ENCODE measurements at places on chromosomes 5 and 9.

DNA sequence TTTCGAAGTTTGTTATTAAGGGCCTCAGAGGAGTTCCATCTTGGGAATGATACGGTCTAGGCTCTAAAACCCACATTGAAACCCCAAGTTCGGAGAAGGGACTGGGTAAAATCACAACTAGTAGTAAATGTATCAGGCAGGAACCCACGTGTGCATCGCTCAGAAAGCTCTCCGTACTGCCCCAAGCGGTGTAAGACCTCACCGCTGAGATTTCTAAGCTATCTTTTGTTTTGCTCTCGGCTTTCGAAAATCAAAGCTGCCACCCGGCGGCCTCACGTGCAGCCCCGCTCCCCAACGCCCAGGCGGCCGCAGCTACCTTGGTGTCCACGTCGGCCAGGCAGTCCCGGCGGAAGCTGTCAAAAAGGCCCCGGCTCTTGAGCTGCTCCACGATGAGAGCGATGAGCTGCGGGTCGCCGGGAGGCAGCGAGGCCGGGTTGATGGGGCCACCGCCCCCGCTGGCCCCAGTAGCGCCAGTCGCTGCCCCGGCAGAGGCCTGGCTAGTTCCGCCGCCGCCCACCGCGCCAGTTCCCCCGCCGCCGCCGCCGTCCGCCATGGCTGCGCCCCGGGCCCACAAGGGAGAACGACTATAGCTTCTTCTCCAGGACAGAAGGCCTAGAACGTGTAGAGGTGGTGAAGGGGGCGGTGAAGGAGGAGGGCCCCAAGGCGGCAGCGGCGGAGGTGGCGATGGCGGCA is 420 bp downstream of the BOD1 start:
- peak; percentile 83 for DNase-seq

- no peak for DNase-seq
These were observed 556 bp downstream of the PCDHGC3 start for GRCh38 chr5:141476132-141476911.

GRCh38 chr5:25090275-25090674 is 445.5 kb upstream of the CDH10 start:
- DNase-seq = no peak

DNA sequence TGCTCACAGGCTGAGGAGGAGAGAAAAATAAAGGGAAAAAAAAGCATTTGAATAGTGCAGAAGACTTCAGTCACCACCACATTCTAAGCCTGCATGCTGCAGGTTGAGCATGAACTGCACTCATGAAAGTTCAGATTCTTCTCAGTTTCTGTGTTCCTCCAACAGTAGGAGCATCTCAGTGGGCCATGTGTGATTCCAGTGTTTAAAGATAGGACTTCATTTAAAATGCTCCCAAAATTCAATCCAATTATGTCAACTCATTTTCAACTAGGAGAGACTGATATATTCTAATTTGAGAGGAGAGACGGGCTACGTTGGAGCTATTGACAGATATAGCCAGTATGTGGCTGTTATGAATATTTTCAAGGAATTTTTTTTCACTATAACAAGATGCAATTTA is 186.8 kb downstream of the HCN1 start:
- DNase-seq = no peak

DNA sequence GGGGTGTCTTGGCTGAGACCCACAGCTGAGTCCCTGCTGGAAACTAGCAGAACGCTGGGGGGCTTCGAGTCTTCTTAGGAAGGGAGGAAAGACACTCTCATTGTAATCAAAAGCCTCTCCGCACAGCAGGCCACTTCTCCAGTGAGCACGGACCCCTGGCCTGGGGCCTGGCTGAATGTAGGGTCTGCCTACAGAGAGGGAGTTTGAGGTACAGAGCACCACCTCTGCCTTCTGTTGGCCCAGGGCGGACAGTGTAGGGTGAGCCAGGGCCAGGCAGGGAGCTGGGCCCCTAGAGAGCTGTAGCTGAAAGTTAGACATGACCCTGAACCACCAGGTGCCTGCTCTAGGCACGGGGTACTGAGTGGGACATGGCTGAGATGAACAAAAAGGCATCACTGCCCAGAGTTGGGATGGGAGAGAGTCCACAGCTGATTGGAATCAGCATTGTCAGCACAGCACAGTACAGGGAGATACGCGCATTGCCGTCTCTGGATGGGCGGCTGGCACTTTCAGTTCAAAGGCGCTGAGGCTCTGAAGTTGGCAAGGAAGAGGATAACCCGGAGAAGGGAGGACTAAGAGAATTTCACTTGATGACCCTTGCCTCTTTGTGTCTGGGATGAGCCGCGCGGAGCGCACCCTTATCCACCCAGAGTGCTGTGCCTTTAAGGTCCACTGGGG is 363 bp upstream of the SLC25A48 start:
- no peak for DNase-seq

DNA sequence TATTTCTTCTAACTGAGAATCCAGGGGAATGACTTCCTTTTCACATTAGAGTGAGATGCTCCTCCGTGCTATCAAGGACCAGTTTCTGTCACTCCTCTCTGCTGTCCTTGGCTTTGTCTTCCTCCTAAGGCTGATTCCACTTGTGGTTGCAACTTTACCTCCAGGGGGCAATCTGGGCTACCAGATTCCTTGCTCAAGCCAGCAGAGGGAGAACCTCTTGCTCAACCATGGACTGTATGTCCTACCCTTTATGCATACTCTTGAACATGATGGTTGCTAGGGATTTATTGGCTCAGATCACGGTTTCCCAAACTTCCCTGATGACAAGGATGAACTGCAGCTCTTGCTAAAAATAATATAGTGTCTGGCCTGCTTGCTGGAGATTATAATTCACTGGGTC is 24.0 kb downstream of the NNT start:
- DNase-seq = no peak

DNA sequence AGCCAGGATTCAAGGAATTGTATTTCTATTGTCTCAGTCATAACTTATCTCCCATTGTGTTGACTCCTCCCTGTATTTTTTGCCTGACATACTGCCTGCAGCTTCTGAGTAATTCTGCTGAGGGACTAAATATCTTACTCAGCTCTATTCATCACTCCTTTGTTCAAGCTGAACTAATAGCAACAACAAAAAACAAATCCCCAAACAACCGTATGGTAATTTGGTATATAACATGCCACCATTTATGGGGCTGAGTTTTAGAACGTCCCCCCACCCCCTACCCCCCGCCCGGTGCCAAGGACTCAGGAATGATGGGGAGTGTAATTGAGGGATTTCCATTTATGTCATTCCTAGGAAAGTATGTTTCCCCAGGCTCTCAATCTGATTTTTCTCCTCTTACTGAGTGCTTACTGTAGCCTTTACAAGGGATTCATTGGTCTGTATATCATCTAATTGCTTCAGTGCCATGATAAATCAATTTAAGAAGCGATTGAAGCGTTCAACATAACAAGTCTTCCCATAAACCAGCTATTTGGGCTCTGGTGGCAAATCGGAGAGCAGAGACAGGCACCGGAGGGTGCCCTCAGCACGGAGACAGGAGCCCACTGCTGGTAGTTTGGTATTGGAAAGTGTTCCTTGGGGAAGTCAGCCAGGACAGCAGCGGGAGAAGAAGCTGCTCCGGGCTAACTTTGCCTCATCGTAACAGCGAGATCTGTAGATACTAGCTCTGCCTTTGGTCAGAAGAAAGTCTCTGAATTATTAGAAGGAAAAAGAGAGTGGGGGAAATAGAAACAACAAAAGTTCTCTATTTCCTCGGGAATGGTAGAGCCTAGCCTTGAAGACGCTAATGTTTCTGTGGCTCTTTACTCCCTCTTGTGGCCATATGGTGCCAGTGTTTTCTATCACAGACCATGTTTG is 40.7 kb upstream of the HSD17B4 start:
- DNase-seq = peak; percentile 79

- DNase-seq = no peak
These were observed 392.9 kb downstream of the RASEF start for GRCh38 chr9:82670000-82670399.

DNA sequence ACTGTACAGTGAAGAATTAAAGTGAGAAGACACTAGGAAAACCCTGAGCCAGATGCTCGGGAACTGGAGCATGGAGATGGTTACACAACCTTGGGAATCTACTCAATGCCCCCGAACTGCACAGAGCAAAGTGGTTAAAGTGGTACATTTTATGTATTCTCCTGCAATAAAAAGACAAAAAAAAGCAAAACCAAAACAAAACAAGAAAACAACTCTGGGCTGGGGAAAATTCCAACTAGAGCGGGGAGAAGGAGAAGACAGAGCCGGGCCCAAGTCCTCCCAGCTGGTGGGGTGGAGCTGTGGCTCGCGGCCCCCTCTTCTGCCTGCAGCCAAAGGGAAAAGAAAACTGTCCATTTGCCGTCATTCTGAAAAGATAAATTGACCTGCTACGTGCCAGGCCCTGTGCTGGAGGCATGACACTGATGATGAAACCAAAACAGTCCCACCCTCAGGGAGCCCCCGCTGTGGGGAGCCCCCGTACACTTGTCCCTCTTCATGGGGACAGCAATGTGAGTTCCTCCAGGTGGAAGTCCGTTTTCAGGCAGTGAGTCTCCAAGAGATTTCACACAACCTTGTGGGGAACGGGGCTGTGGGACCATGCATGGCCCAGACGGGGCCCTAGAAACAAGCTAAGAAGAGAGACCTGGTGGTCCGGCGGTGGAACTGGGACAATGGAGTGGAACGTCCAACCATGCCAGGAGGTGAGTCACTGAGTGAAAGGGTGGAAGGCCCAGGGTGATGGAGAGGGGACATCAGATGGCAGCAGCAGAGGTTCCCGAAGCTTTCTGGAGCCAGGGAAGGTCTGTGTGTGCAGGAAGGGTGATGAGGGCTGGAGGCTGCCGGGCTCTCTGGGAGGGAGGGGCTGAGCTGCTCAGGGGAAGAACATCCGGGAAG is 114.8 kb upstream of the COL5A1 start:
- DNase-seq = no peak

GRCh38 chr5:9183992-9184391 is 361.9 kb downstream of the SEMA5A start:
- no peak for DNase-seq

- DNase-seq = peak; percentile 44
These were observed 9.1 kb downstream of the EGFL7 start for GRCh38 chr9:136671646-136672430.

- no peak for DNase-seq
These were observed 491.0 kb upstream of the CLINT1 start for GRCh38 chr5:158349987-158350386.

GRCh38 chr9:2761424-2761823 is 44.1 kb downstream of the KCNV2 start:
- no peak for DNase-seq

- no peak for DNase-seq
These were observed 27.7 kb downstream of the LHX3 start for GRCh38 chr9:136177224-136177623.

DNA sequence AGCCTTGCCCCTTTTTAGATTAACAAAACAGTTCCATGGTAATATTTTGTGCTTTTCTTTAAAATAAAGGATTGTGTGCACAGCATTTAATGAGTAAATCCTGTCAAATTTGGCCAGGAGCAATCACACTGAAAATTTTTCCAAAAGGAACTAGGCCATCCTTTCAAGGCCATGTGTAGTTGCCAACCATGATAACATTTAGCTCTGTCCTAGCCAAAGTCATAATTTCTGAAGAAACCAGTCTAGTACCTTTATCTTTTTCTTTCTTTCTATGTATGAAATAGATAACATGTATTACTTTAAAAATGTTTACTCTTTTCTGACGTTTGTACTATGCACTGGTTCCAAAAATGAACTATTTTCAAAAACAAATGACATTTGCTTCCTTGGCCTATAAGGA is 143.7 kb downstream of the PBX3 start:
- DNase-seq = no peak

DNA sequence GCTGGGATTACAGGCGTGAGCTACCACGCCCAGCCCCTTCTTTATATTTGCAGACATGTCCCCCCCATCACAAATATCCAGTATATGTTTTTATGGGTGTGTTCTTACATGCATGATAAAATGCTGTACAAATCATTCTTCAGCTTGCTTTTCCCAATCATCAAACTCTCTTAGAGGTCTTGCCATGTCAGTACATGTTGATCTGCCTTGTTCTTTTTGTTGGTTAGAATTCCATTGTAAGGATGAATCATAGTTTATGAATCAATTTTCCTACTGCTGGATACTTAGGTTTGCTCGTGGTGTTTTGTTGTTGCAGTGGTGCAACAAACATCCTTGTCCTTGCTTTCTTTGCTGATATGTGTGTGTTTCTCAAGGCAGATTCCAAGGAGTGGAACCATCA is 79.9 kb upstream of the NEURL1B start:
- DNase-seq = no peak

GRCh38 chr5:139845846-139846681 is 50.5 kb downstream of the PSD2 start:
- DNase-seq = no peak

GRCh38 chr9:133065070-133065388 is 3.2 kb downstream of the CEL start:
- DNase-seq = no peak

DNA sequence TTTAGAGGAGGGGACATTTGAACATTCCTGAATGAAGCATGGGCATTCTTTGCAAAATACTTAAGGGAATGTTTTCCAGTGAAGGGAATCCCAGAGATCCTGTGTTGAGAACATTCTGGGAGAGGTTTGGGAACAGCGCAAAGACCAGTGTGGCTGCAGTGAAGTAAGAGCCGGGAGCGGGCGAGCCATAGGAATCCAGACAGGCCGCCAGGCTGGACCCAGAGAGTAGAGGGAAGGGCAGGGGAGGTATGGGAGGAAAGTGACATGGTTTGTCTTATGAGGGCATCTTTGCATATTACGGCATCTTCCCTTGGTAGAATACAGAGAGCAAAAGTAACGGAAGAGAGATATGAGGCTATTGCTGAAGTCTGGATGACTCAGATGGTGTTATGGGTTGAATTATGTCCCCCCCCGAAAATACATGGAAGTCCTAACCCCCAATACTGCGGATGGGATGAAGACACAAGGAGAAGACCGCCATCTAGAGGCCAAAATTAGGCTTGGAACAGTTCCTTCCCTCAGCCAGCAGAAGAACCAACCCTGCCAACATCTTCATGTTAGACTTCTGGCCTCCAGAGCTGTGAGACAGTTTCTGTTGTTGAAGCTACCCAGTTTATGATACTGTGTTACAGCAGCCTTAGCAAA is 268.2 kb downstream of the MAST4 start:
- peak; percentile 41 for DNase-seq

DNA sequence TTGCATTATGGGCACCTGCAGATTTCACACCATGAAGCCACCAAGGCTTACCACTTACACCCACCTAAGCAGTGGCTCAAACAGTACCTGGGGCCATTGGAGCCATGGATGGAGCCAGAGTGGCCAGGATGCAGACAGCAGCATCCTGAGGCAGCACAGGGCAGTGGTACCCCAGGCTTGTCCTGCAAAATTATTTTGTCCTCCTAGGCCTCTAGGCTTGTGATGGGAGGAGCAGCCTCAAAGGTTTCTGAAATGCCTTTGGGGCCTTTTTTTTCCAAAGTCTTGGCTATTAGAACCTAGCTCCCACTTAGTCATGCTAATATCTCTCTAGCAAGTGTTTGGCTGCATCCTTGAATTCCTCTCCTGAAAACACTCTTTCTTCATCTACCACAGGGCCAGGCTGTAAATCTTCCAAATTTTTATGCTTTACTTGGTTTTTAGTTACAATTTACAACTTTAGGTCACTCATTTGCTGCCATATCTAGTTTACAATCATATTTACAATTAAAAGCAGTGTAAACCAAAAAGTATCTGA is 15.7 kb downstream of the TMC1 start:
- DNase-seq = no peak
